ENCODE measurements at places on chromosomes 5 and 9.
A peak's percentile ranks its signal among the peaks of the same experiment; 100 is the strongest.

DNA sequence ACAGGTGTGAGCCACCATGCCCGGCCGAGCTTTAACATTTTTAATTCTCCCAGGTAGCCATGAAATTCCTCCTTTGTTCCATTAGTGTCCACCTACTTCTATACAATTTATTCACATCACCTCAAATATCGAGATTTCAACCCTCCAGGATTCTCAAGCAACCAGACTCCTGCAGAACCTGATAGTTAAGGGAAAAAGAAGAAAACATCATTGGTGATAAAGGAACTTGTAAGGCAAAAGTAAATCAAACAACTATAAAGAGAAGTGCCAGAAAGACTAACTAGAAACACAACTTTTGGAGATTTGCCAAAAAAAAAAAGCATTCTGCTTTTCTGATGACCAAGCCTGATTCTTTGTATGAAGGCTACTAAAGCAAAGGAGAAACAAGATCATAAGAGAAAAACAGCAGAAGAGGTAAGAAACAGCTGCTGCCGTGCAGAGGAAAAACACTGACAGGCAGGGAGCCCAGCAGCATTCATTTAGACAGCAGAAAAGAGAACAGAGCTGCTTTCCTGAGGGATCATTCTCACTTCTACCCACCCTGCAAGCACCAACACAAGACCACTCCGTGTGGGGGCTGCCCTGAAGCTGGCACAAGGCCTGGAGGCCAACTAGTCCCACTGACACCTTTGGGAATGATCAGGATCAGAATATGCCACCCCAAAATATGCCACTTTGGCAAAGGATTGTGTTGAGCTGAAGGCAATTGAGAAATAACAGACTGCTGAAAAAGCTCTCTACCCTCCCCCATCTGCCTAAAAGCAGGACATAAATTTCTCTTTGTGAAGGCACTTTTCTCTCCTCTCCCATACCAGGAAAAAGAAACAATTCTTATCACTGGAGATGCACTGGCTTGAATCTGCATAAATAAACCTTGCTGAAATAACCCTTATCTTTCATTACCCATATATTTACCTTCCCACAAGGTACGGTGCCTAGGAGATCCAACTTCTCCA lies 75.1 kb downstream of the ALDH7A1 start:
- no peak for DNase-seq

DNA sequence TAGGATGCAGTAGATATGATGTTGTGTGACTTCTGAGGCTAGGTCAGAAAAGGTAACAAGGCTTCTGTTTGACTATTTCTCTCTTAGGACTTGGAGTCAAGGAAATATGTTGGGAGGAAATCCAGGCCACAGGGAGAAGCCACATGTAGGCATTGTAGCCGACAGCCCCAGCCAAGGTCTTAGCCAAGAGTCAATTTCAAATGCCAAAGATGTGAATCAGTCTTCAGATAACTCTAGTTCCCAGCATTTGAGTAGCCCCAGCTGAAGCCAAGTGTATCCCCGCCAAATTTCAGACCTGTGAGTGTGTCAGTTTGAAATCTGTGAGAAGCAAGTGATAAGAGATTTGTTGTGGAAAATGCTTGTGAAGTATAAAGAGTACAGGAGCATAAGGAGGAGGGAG lies 38.1 kb upstream of the ISL1 start:
- DNase-seq: no peak

DNA sequence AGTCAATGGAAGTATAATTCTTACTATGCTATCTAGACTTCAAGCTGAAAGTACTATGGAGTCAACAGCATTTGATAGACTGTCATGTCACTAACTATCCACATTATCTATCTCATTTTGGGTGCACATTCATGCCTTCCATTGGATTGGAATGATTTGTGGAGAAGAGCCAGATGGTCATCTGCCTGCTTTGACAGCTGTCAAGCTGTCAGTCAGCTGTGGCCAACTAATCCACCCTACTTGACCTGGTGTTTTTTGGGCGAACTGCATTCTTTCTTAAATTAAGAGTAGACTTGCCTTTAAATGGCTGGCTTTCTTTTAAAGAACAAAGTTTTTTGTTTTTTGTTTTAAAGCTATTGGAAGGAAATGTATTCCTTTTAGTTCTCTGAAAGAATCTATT lies 151.5 kb downstream of the DCP2 start:
- DNase-seq: no peak

DNA sequence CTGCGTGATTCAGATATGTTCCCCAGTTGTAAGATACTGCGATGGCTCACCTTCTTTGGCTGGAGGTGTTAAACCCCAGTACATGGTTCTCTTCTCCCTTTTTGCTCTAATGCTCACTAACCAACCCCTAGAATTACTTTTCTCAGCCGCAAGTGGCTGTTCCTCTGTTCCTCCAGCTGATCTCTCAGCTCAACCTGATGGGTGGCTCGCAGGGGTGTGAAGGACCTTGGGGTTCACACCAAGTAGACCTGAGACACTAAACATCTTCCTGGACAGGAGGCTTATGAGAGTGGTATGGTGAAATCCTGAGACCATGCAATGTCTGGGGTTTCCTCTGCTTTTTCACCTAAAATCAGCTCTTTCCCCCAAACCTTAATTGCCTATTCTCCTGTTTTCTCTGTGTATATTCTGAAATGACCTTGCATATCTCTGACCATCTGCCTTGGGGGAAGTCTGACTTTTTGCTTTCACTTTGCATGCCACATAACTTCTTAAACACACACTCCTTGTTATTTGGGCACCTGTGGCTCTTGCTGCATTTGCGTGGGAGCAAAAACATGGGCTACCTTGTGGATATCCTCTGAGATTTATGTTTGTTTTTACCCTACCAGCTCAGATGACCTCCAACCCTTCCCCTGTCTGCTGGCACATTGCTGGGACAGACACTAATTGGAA lies 15.9 kb upstream of the IFNA14 start:
- DNase-seq: no peak

- no peak for DNase-seq
Observed at GRCh38 chr5:119596046-119596445, 33.3 kb upstream of the FAM170A start.

DNA sequence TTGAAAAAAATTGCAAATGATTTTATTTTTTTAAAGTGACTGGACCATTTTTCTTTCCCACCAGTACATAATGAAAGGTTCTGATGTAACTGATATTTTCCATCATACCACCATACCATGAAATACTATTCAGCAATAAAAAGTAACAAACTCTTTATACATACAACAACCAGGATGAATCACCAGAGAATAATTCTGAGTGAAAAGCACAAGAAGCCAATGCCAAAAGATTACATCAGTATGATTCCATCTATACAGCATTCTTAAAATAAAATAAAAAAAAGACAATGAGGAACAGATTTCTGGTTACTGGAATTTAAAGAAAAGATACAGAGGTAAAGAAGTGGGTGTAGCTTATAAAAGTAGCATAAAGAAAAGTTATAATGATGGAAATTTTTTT lies 423.7 kb upstream of the ST8SIA4 start:
- no peak for DNase-seq

- DNase-seq: no peak
Observed at GRCh38 chr5:113233606-113234005, 201.2 kb downstream of the TSSK1B start.

DNA sequence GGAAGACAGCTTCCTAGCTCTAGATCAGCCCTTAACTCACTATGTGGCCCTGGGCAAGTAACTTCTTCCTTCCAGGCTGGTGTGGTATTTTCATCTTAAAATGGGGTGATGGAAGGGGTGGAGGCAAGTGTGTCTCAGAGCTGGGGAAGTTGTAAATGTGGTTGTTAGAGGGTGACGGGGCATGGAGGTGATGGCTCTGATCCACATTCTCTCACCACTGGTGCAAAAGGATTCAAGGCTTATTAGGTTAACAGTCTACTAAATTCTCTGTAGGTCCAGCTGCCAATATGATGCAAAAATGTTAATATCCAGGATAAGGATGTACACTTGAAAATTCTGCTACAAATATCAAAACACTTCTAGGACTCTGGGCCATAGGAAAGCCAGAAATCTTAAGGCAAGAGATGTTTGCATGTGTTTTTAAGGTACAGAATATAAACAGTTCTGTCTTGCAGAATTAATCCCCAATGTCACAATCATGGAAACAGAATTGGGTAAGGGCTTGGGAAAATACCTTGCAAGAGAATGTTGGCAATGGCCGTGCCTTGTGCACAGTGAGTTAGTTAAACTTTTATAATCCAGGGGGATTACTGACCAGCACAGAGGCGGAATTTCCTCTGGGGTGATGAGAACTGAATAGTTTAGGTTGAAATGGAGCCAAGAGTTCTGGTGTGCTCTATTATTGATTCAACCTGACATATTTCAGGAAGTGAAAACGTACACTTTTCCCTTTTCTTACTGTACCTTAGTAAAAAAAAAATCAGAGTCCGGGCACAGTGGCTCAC lies 19.8 kb downstream of the TNFSF15 start:
- DNase-seq: no peak

- no peak for DNase-seq
Observed at GRCh38 chr9:34341659-34342295, 12.4 kb downstream of the NUDT2 start.

GRCh38 chr5:159340511-159340910 lies 10.2 kb upstream of the IL12B start:
- no peak for DNase-seq

GRCh38 chr9:111838439-111838838 lies 43.7 kb upstream of the SHOC1 start:
- DNase-seq: no peak

GRCh38 chr9:135085830-135086546 lies 1.5 kb upstream of the OLFM1 start:
- DNase-seq: peak; percentile 38

DNA sequence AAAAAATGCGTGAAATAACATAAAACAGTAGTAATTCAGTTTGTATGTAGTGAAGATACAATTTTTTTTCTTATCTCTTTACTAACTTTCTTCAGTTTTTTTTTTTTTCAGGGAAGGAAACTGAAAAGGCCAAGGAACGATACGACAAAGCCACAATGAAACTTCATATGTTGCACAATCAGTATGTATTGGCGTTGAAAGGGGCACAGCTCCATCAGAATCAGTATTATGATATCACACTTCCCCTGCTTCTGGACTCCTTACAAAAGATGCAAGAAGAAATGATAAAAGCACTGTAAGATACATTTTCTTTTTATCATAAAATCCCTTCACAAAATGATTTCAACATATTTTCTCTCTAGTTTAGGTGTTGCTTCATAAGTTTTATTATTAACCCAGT lies 120.0 kb downstream of the FER start:
- no peak for DNase-seq

- no peak for DNase-seq
Observed at GRCh38 chr9:17624571-17624970, 45.7 kb downstream of the SH3GL2 start.

DNA sequence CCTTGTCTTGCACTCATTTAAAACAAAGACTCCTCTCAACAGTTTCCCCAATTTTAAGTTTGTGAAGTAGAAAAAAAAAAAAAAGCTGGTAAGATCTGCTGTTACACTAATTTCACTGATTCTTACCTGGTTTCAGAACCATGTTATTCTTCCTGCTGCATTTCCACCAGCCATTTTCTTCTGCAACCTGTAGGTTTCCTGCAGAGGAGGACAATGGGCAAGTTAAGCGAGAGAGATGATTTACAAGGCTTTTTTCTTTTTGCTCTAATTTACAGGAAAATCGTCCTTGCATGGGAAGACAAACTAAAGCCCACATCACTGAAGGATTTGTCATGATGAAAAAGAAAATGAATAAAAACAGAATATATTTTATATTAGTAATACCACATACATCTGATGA lies 86.0 kb upstream of the SMARCA2 start:
- DNase-seq: no peak

DNA sequence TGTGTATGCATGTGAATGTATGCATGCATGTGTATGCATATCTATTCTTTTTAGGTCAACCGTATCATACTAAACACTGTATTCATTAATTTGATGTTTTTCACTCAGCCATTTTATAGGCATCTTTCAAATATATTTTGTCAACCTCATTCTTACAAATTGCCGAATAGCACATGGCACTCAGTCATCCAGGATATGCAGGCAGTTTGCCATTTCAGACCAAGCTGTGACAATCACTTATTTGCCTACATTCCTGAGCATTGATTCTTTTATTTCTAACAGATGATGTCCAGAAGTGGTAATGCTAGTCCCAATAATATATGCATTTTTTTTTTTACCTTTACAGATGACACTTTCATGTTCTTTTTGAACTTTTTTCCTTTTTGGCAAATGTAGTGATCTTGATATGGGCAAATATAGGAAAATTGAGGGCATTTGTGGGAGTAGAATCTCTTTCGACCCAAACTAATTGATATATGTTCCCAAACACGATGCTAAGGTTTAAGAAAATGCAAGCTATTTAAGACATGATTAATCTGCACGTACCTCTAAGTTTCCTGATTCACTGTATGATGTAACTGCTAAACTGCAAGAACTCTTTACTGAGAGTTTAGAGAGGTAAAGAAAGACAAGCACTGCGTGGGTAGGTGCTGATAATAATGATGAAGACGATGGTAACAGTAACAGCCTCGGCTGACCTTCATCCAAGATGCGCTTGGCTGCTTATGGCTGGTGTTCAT lies 153.9 kb upstream of the DAP start:
- no peak for DNase-seq

DNA sequence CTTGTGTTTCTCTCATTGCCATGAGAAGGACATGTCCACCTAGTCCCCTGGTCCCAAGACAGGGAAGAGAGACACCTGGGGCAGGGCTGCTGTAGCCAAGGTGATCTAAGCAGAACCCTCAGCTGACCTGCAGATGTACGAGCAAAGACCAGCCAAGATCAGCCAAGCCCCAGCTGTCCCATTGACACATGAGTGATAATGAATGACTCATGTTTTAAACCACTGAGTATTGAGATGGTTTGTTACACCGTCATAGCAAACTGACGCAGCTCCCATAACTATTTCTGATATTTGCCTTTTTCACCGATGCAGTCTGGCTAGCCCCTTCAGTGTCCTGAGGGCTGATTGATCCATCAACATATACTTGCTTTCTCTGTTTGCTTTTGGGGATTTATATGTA lies 6.7 kb downstream of the OR1K1 start:
- DNase-seq: no peak

DNA sequence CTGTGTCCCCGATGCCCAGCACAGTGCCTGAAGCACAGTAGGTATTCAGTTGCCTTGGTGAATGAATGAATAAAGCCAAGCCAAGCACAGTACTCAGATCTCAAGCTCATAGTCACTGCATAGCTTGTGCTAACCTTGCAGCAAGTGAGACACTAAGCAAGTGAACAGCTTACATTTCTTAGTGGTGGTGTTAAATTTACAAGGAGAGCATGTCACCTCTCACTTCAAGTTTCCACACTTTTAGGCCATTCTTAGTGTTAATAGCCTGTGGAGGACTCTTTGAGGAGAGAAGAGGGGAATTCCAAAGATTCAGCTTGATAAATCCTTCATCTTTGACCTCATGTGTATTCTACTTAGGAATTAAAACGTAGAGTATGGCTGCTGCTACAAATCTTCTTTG lies 104.7 kb downstream of the C9orf152 start:
- no peak for DNase-seq

Measured in activated T-helper 1 cell treated with anti-CD3 and anti-CD28 coated beads, Interleukin-12 subunit alpha, Interleukin-12 subunit beta, Interleukin-2, Interleukin-4 antibody, amounts not matched to agents 30 ng/mL and 10 ng/mL and 1 ng/mL, durations not matched to agents 14 hours and 24 hours and 36 hours (primary cell).